Glutamatergic neuron (in vitro differentiated cells): ENCODE measurements at places on chromosomes 13 and 19.

DNA sequence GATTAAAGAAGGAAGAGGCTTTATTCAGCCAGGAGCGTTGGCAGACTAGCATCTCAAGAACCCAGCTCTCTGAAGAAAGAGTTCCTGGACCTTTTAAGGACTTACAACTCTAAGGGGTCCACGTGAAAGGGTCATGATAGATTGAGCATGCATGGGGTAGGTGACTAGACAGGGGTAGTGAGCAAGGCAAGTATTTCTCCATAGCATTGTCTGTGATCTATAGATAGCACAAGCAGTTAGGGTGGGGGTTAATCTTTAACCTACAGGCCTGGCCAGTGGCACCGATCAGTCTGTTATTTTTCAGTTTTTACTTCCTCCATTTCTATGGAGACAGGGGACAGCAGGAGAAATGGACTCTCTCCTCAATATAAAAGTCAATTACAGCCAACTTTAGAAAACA, 983.7 kb downstream of the SLITRK1 start:
- H3K36me3 ChIP-seq, result no peaks in the 10 kb centered on the region
- no peaks in the 10 kb centered on the region for H3K27me3 ChIP-seq
- H3K4me3 ChIP-seq, result no peak overlapping the region
- no peaks in the 10 kb centered on the region for H3K4me1 ChIP-seq
- H3K27ac ChIP-seq, result no peak overlapping the region
- no peak for DNase-seq

DNA sequence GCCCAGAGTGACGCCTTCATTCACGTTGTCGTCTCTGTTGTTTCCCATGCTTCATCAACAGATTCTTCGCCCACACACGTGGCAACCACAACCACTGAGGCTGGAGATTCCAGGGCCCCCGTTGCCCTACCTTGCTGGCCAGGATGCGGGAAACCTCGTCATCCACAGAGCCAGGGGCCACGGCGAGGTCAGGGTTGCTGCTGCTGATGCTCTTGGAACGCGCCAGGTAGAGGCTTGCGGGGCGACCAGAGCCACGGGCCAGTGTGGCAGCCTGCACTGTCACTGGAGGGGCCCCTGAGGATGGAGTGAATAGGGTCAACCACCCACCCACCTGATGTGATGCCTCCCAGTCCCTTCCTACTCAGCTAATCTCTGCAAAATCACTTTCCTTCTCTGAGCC, 6.3 kb upstream of the ANGPTL8 start:
- no peak overlapping the region for H3K27ac ChIP-seq
- H3K4me1 ChIP-seq, result peaks cover 2% of the 10 kb centered on the region
- peaks cover 9% of the 10 kb centered on the region for H3K36me3 ChIP-seq
- no peak for DNase-seq
- no peak overlapping the region for H3K4me3 ChIP-seq

- peaks cover 3% of the 10 kb centered on the region for H3K4me1 ChIP-seq
- H3K36me3 ChIP-seq, result no peaks in the 10 kb centered on the region
- no peak overlapping the region for H3K27ac ChIP-seq
- no peaks in the 10 kb centered on the region for H3K27me3 ChIP-seq
Measured at GRCh38 chr19:5850743-5851293, 431 bp downstream of the FUT3 start.

DNA sequence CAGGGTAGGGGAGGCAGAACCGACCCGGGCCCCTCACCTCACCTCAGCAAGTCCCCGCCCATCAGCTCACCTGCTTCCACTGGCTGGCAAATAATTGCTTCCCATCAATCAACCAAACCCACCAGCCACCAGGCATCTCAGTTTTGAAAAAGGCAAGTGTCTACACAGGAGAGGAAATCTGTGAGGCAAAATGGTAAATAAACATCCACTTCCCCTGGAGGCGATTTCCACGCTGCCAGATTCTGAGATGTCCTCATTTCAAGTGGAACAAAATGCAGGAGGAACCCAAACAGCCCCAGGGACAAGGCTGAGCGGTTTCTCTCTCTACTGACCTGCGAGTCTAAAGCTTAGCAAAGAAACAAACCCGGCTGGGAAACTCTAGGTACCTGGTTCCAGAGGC, 117.5 kb downstream of the CRYL1 start:
- no peaks in the 10 kb centered on the region for H3K27me3 ChIP-seq
- no peaks in the 10 kb centered on the region for H3K36me3 ChIP-seq
- H3K27ac ChIP-seq, result no peak overlapping the region
- H3K4me3 ChIP-seq, result no peak overlapping the region

DNA sequence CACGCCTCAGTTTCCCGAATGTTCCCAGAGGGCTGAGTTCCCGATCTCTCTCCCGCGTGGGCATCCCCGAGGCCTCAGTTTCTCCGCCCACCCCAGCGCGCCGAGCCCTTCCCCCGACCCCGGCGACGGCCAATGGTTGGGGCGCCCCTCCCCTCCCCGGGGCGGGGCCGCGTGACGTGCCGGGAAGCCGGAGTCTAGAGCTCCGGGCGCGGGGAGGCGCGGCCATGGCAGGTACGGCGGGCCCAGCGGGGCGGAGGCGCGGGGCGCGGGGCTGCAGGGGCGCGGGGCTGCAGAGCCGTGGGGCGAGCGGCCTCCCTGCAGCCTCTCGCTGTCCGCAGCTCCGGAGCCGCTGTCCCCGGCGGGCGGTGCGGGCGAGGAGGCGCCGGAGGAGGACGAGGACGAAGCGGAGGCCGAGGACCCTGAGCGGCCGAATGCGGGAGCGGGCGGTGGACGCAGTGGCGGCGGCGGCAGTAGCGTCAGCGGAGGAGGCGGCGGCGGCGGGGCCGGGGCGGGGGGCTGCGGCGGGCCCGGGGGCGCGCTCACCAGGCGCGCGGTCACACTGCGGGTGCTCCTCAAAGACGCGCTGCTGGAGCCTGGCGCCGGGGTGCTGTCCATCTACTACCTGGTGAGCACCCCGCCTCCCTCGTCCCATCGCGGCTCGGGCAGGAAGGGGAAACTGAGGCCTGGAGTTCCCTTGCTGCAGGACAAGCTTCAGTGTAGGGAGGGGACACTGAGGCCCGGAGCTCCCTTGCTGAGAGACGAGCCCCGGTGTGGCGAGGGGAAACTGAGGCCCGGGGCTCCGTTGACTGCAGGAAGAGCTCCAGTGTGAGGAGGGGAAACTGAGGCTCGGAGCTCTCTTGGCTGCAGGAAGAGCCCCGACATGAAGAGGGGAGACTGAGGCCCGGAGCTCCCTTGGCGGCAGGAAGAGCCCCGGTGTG, at the start of gene MPND:
Gene MPND, plus strand, starts transcription at position 193 of the 938 bp plus-strand sequence. Its CDS starts 32 bp downstream, at position 225.
- H3K27me3 ChIP-seq, result peaks cover 8% of the 10 kb centered on the region
- H3K36me3 ChIP-seq, result no peaks in the 10 kb centered on the region
- peak within 1 kb of the TSS; percentile 93 for H3K27ac ChIP-seq
- peaks cover 3% of the 10 kb centered on the region for H3K4me1 ChIP-seq

- no peak for DNase-seq
- no peaks in the 10 kb centered on the region for H3K4me1 ChIP-seq
- H3K36me3 ChIP-seq, result no peaks in the 10 kb centered on the region
Measured at GRCh38 chr13:41837629-41838028, 123.3 kb downstream of the VWA8 start.

GRCh38 chr19:10155839-10156238, 36.1 kb upstream of the EIF3G start:
- H3K27ac ChIP-seq, result no peak overlapping the region
- H3K4me3 ChIP-seq, result no peak overlapping the region
- DNase-seq, result no peak
- peaks cover 8% of the 10 kb centered on the region for H3K36me3 ChIP-seq
- H3K4me1 ChIP-seq, result no peaks in the 10 kb centered on the region

DNA sequence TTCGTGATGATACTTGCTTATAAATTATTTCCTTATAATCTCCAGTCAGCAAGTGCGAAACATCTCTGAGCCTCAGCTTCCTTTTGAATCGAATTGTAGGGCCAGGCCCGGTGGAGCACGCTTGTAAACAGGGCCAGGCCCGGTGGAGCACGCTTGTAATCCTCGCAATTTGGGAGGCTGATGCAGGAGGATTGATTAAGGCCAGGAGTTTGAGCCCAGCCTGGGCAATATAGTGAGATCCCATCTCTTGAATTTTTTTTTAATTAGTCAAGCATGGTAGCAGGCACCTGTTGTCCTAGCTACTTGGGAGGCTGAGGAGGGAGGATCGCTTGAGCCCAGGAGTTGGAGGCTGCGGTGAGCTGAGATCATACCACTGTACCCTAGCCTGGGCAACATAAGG, 116.2 kb upstream of the MCF2L start:
- no peak overlapping the region for H3K4me3 ChIP-seq
- H3K27ac ChIP-seq, result no peak overlapping the region
- no peaks in the 10 kb centered on the region for H3K27me3 ChIP-seq
- peaks cover 8% of the 10 kb centered on the region for H3K4me1 ChIP-seq
- peaks cover 19% of the 10 kb centered on the region for H3K36me3 ChIP-seq
- no peak for DNase-seq

DNA sequence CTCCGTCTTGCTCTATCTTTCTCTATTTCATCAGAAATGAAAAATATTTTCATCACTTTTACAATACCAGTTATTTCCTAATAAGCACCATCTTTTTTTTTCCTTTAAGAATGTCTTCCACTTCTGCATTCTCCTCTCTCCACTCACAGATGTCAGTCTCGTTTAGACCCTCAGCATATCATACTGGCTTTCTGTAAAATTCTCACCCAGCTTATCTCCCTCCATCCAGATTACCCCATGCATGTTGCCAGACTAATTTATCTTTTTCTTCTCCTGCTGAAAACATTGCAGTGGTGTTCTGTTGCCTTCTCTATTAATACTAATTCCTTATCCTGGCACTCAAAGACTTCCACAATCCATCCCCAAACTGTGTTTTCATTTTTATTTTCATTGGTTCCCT, 513.8 kb upstream of the KLF12 start:
- H3K27ac ChIP-seq, result no peak overlapping the region
- H3K4me3 ChIP-seq, result no peak overlapping the region
- H3K4me1 ChIP-seq, result peaks cover 1% of the 10 kb centered on the region
- H3K27me3 ChIP-seq, result peaks cover 2% of the 10 kb centered on the region

DNA sequence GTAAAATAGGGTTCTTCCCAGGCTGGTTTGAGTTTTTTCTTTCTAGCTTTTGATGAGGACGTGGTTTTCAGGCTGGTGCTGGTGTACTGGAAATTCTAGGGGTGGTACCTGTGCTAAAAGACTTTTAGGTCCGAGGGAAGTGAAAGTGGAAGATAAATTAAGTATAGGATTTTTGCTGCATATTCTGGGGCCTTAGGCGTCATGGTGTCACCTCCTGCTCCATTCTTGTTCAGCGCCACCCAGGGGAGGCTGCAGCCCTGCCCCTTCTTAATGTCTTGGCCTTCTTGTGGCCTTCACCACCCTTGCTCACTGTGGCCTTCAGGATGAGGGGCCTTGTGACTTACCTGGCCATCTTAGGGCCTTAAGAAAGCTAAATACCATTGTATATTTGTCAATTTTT, 12.4 kb downstream of the ZNF552 start:
- peaks cover 3% of the 10 kb centered on the region for H3K27me3 ChIP-seq
- DNase-seq, result no peak
- no peaks in the 10 kb centered on the region for H3K36me3 ChIP-seq
- H3K4me3 ChIP-seq, result peak overlapping the region; percentile 32
- peak overlapping the region; percentile 20 for H3K27ac ChIP-seq
- peaks cover 18% of the 10 kb centered on the region for H3K4me1 ChIP-seq

DNA sequence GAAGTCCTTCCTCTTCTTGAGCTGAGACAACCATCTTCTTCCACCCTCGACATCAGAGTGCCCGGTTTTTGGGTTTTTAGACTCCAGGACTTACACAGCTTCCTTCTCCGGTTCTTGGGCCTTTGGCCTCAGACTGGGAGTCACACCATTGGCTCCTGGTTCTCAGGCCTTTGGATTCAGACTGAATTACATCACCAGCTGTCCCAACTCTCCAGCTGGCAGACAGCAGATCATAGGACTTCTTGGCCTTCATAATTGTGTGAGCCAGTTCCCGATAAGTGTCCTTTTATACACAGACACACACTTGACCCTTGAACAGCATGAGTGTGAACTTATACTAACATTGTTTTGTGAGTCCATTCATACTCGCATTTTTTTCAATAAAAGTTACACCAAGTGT, 166.0 kb upstream of the UBL3 start:
- H3K27ac ChIP-seq, result no peak overlapping the region
- peaks cover 11% of the 10 kb centered on the region for H3K27me3 ChIP-seq
- no peak overlapping the region for H3K4me3 ChIP-seq
- no peak for DNase-seq

DNA sequence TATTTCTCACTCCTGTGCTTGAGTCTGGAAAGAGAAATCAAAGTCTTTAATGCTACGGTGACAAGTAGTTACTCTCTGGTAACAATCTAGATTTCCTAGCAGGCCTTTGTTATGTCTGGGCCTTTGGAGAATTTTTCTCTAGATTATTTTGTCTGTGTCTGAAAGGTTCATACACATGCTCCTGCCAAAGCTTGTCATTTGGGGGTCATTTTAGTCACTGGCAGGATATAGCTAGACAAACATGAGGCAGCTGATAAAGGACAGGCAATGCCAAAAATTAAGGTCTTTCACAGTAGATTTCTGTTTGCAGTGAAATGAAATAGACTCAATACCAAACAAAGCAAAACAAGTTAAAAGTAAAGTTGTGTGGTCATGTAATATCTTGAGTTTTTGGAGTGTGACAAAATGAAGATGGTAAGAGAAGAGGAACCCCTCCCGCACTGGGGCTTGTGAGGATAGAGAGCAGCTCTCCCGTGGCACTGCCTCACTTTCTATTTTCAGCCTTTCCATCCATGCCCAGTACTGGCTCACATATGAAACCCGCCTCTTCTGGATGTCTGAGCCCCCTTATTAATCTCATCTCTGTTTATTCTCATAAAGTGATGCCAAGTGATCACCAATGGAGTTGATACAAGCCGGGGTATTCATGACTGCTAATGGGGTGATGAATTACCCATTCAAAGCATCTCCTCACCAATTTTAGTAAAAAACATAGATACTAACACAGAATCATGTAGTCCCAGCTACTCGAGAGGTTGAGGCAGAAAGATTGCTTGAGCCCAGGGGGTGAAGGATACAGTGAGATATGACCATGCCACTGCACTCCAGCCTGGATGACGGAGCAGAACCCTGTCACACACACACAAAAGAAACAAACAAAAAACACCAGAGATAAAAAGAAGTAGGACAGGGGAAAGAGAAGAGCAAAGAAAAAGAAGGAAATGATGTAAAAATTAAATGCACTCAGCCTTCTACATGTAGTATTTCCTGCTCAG, 389.3 kb downstream of the FGF14 start:
- H3K27me3 ChIP-seq, result peaks cover 2% of the 10 kb centered on the region
- no peak overlapping the region for H3K27ac ChIP-seq
- H3K4me1 ChIP-seq, result no peaks in the 10 kb centered on the region
- H3K36me3 ChIP-seq, result peaks cover 9% of the 10 kb centered on the region

DNA sequence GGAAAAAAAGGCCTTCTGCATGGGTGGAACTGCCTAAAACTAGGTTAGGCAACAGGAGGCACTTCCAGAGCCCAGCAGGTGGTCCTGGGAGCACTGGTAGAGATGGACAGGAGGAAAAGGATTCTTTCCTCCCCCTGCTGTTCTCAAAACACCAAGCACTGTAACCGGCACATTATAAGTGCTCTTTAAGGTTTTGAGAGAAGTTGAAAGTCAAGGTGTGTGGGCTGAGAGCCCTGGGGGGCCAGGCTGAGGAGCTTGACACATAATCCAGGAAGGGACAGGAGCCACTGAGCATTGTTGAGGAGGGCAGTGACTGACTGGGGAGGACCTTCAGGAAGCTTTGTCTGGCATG, 32.3 kb downstream of the SPATA13 start:
- no peak overlapping the region for H3K4me3 ChIP-seq
- H3K4me1 ChIP-seq, result no peaks in the 10 kb centered on the region
- H3K27me3 ChIP-seq, result peaks cover 5% of the 10 kb centered on the region

- peaks cover 2% of the 10 kb centered on the region for H3K27me3 ChIP-seq
- H3K4me1 ChIP-seq, result no peaks in the 10 kb centered on the region
- H3K27ac ChIP-seq, result no peak overlapping the region
- no peak overlapping the region for H3K4me3 ChIP-seq
- no peak for DNase-seq
Measured at GRCh38 chr19:31515931-31516330, 166.7 kb upstream of the TSHZ3 start.

GRCh38 chr13:52779103-52779502, 39.5 kb upstream of the CNMD start:
- H3K27ac ChIP-seq, result no peak overlapping the region
- H3K27me3 ChIP-seq, result no peaks in the 10 kb centered on the region
- no peaks in the 10 kb centered on the region for H3K36me3 ChIP-seq
- DNase-seq, result no peak
